ENCODE measurements at places on chromosomes 13 and 19.

DNA sequence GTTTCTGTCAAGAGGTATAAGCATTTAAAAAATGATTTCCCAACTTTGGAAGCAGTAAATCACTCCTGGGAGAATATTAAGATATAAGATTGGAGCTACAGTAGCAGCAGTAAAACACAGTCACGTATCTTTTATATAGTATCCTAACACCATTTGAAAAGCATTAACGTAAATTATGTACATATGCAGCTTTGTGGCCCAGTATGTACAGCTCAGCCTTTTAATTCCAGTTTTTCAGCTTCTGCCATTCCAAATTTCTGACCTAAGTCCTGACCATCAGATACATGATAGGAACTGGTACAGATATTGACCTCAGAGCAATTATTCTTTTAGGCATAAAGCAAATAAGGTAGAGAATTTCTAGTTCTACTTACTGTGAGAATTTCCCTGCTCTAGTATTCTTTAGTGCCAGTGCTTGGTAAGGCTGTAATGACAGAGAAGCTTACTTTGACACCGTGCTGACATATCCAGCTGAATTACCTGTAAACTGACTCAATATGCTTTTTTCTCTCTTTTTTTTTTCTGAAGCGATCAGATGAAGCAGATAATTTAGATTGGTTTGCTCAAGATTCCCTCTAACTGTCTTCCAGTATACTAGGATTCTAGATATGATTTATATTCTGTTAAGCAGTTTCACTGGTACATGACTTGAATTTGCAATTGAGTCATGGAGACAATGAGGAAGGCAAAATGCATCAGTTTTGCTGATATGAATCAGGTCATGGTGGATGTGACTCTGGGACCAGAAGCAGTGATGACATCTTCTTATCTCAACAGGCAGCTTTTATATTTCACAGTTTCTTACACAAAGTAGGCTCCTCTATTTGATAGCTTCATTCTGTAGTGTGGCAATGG lies 703.6 kb downstream of the SLITRK6 start:
- no peak for DNase-seq

DNA sequence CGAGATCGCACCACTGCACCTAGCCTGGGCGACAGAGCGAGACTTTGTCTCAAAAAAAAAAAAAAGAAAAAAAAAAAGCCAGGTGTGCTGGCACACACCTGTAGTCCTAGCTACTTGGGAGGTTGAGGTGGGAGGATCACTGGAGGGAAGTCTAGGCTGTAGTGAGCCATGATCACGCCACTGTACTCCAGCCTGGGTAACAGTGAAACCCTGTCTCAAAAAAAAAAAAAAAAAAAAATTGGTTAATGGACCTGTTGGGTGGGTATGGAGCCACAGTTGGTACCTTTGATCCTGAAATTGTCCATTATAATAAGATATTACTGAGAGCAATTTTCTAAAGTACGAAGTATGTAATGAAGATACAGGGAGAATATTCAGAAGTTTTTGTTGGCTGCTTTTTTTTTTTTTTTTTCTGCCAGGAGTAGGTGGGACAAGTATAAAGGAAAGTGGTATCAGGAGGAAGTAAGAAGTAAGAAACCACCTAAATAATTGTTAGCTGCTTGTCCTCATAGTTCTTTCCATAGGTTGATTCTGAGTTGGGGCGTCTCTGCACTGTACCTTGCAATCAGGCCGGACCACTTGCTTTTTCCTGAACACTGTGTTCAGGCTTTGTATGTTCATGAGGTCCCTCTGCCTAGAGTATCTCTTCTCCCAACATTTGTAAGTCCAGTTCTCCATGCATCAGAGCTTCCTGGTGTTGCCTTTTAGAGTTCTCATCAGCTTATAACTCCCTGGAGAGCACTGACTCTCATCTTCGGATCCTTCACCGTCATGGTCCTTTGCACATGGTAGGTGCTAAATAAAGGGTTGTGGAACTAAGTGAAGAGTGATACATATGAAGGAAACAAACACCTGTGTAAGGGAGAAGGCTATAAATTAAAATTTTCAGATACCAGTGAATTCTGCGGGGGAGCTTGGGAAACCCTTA lies 31.7 kb downstream of the ARHGAP35 start:
- no peak for DNase-seq

GRCh38 chr13:40217675-40218074 lies 448.8 kb downstream of the FOXO1 start:
- DNase-seq, result no peak

DNA sequence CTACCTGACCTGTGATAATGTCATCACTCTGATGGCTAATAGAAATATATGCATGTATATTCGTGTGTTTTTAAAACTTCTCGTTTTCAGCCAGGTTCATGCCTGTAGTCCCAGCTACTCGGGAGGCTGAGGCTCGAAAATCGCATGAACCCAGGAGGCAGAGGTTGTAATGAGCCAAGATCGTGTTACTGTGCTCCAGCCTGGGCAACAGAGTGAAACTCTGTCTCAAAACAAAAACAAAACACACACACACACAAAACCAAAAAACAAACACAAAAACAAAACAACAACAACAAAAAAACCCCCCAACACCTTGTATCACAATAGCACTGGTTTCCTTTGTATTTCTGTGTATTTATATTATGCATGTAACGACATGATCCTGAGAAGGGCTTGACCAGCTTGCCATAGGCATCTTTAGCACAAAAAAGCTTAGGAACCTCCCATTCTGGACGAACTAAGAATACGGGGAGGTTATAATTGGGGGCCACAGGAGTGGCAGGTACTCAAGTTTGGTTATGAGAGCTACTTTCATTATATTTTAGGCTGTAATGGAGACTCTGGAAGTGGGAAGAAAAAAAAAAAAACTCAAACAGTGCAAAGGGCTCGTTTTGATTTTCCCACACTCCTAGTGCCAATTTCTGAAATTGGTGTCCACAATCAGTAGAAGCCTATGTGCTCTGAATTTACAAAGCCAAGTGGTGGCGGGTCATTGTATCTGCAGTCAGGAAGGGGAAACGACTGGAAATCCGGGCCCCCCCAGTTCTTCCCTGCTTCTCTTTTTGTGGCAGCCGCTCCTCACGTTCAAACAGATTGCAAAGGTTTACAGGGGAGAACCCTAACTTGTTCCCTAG lies 1.2 kb upstream of the ACP7 start:
- no peak for DNase-seq

GRCh38 chr19:51750400-51751094 lies 1.1 kb downstream of the FPR1 start:
- no peak for DNase-seq

- no peak for DNase-seq
Measured at GRCh38 chr13:81058916-81059290, 718.0 kb upstream of the SPRY2 start.

- no peak for DNase-seq
Measured at GRCh38 chr19:38733493-38734175, 10.6 kb downstream of the CAPN12 start.

DNA sequence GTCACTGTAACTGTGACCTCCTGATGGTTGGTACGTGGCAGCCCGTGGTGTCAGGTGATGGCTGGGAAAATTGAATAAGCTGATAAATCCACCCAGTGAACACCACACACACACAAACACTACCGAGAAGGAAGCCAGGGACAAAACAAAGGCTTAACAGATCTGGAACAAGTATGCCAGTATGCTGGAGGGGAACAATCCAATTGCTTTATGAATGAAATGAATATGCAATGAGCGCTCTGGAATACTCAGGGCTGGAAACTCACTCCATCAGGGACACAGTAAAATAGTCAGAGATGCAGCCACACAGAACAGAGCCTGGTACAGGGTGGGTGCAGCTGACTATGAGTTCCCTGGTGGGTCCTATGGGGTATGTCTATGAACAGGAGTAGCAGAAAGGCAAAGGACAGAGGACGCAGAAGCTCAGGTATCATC lies 16.7 kb downstream of the TMTC4 start:
- no peak for DNase-seq

- DNase-seq, result no peak
Measured at GRCh38 chr13:27915301-27916207, 4.2 kb upstream of the PDX1 start.

DNA sequence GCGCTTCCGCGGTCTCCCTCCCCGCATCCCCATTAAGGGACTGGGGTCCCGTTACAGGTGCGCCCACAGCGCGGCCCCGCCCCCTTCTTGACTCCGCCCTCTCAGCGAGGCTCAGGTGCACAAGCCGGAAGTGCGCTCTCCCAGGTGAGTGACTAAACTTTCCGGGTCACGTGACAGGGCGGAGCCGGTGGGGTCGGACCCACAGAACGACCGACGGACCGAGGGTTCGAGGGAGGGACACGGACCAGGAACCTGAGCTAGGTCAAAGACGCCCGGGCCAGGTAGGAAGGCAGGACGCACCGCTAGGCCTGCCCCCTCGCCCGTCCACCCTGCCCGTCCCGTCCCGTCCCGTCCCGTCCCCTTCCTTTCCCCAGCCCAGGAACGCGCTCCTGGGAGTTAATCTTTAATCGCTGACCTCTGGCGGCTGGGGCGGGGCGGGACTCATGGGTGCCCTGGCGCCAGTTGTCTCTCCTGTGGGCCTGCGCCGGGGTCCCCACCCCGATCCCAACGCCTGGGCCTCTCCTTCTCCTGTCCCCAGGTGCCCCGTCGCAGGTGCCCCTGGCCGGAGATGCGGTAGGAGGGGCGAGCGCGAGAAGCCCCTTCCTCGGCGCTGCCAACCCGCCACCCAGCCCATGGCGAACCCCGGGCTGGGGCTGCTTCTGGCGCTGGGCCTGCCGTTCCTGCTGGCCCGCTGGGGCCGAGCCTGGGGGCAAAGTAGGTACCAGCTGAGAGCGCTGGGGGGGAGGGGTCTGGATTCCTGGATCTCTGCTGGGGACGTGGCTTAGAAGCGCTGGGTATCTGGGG lies at the start of gene CRB3:
Gene CRB3, plus strand, starts transcription at position 202 of the 804 bp plus-strand sequence. Its CDS starts 431 bp downstream, at position 633.
- DNase-seq, result no peak

GRCh38 chr13:94666065-94666464 lies 46.3 kb downstream of the SOX21 start:
- DNase-seq, result no peak

- no peak for DNase-seq
Measured at GRCh38 chr13:41496420-41497234, 39.3 kb downstream of the RGCC start.

GRCh38 chr13:46341112-46341711 lies 45.8 kb downstream of the RUBCNL start:
- DNase-seq, result no peak

DNA sequence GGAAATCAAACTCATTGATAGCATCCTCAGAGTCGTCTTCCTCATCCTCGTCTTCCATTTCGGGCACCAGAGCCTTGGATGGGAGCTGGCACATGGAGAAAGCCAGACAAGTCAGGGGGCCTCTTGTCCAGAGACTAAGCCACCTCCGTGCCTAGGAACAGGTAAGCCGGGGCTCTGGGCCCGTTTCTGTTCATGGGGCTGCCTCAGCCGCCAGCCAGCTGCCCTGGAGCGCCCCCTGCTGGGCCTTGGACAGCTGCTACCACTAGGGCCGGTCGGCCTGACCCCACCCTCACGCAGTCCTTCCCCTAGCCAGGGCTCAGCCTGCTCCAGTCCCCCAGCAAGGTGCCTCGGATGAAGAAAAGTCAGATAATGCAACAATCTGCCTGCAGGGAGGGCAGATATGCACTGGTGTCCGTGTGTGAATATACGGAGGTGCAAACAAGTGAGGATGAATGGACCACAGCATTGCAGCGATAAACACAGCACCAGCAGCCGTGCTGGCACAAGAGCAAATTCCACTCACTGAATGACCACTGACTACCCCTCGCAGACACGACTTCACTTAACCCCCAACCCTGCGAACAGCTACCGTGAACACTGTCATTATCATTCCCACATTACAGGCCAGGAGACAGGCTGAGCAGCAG lies 11.9 kb upstream of the PRKD2 start:
- peak; percentile 68 for DNase-seq

GRCh38 chr19:6894313-6894712 lies 6.9 kb downstream of the ADGRE1 start:
- no peak for DNase-seq

DNA sequence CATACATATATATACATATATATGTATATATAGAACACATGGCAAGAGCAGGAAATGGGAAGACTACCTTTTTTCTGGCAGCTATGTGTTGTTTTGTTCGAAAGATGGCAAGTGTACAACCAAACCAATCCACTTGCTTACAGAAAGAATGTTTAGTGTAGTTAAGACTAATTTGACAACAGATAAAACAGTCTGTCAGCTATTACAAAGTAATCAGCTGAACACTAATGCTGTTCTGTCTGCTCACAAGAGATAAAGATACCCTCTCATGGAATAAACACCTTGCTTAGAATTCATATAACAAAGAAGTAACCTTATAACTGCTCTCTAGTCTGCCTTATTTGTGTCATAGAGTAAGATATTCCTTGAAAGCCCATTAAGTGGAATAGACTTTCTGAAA lies 858 bp upstream of the KCNRG start:
- no peak for DNase-seq

DNA sequence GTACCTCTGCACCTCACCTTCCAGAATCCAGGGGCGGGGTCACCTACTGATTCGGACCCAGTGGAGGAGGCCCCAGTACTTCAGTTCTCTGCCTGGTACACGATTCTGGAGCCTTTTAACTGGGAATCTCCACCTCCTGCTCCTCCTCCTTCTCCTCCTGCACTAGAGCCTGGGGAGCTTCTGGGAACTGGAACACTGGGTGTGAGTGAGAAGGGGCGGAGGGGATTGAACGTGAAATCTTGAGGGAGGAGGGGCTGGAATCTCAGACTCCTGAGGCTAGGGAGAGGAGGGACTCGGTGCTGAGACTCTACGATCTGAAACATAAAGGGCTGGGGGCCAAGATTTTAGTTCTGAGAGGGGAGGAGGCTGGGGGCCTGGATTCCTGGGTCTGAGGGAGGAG lies at the start of gene KLK8:
Gene KLK8, minus strand, starts transcription at position 90 of the 400 bp plus-strand sequence. CDS start 437 bp downstream, outside the sequence.
- no peak for DNase-seq

DNA sequence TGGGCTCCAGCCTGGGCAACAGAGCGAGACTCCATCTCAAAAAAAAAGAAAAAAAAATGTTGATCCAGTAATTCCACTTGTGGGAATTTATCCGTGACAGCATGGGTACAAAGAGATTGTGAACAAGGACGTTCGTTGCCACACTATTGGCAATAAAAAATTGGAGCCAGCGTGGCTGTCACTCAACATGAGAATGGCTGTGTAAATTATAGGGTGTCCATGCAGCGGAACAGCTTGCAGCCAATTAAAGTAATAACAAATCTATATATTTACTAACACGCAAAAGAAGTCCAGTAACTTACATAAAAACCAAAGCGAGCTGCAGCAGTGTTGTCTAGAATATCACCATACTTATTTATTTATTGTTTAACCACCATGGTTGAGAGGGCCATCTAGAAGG lies 19.3 kb downstream of the DPF1 start:
- no peak for DNase-seq

- DNase-seq, result no peak
Measured at GRCh38 chr13:39501702-39502324, 101.2 kb downstream of the LHFPL6 start.

DNA sequence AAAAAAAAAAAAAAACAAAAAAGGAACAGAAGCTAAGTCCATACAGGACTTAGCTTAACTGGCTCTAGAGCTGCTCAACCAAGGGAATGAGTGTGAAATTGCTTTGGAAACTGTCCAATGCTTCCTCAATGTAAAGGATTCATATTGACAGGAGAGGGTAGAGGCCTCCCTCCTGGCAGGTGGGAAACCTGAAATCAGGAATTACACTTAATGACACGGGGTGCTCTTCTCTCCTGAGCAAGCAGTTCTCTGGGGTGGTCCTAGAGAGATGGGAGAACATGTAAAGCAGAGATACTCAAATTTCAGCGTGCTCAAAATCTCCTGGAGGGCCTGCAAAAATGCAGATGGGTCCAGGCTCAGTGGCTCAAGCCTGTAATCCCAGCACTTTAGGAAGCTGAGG lies 3.6 kb upstream of the MAG start:
- no peak for DNase-seq

Measured in stimulated activated CD4-positive, alpha-beta T cell treated with anti-CD3 and anti-CD28 coated beads, Interleukin-1b, Interleukin-23, amount 100 ng/mL, for 1 hour (primary cell).